ENCODE measurements at places on chromosomes 1 and 21.

DNA sequence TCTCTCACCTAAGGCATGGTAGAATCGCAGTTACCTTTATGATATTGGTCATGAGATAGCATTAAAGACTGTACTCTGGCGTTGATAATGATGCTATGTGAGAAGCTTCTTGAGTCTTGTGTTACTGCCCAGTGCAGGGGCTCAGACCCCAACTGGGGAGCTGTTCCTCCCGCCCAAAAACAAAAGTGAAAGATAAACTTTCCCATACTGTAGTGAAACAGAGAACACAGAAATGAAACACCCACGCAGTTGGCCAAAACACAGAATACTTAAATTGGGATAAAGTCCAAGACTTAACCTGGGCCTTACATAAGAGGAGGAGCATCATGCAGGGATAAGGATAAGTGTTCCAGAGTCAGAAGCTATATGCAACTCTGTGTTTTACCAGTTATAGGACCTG, 130.6 kb downstream of the HHIPL2 start:
- no peak for DNase-seq

- no peak for DNase-seq
Observed at GRCh38 chr1:85571828-85572227, 8.7 kb upstream of the CCN1 start.

GRCh38 chr1:78884685-78885452, 121.7 kb downstream of the ADGRL4 start:
- DNase-seq, result peak; percentile 37

DNA sequence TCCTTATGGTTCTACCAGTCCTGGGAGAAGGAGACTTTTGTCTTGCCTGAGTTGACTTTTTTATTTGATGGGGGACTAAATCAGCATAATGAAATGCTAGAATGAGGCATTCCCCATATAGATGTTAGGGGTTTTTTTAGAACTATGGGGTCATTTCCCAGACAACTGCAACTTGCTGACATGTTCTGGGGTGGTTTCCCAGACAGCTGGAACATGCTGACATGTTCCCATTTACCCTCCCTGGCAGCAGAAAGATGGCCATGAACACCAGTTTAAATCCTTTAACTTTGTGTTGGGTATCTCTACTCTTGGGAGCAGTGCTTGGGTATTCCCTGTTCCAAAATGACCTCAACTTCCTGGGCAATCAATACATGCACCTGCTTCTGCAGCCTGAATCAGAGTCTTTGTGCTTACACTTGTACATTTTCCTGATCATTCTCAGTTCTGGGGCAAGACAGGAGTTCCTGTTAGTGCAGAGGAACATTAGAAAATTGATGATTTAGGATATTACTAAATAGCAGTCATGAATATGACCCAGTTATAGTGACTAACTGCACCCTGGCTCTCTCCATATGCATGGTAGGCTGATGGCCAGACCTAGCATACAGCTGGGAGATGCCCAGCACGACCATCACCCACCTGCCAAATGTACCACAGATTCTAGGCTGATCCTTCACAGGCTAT, 75.4 kb upstream of the CD5L start:
- no peak for DNase-seq

GRCh38 chr1:201051399-201051798, 27.9 kb upstream of the KIF21B start:
- no peak for DNase-seq

DNA sequence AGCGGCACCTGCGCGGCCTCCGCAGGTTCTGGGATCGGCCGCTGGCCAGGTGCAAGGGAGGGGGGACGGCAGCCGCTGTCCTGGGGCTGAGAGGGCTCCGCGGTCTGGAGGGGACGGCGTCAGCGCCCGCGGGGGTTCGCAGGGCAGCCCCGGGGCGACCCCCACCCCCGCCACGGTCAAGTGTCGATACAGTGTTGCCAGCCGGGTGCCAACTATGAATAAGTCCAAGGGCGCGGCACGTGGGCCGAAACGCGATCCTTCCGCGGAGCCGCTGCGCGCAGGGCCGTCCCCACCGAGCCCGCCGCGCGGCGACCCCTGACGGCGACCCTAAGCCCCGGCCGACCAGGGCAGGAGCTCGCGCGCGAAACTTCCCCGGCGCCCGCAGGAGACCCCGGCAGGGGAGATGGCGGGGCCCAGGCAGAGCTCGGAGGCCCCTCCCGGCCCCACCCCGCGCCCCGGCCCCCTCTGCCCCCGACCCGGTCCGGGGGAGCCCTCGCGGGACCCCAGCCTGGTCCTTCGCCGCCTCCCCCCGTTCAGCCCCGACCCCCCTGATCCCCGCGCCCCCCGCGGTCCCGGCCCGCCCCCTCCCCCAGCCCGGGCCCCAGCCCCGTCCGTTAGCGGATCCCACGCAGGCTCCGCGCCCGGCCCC, 586 bp upstream of the AGPAT3 start:
- DNase-seq, result peak; percentile 31

GRCh38 chr21:18350216-18350615, 53.4 kb downstream of the TMPRSS15 start:
- DNase-seq, result no peak

DNA sequence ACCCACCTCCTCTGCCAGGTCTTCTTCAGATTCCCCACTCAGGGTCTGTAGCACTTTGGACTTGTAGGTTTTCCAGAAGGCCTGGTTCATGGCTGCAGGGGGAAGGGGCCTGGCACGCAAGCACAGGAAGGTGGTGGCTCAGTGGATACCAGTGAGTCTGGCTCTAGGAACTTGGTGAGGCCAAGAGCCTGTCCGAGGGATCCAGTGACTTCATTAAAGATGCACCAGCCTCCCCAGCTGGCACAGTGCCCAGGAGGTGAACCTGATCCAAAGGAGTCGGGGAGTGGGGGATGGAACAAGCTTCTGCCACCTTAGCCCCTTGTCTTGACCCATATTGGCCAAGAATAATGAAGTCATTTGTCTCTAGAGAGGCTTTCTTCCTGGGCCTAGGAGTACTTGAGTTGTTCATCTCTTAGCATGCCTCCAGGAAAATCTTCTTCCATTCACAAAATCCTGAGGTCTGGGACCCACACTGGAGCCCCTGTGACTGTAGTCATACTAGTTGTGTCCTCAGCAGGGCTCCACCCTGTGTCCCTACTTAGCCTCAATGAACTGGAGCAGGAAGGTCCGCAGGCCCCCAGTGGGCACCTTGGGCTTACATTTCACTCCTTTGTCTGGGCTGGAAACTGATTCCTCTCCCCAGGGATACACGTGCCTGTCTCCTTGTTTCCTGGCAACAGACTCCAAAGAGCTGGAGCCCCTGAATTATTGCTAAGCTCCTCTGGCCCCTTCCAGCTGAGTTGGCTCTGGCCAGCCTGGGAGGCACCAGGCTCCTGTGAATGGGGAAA, at the start of gene C1orf232:
Gene C1orf232 (minus strand): TSS at position 554 of the 788 bp plus-strand sequence. CDS start 464 bp downstream, at position 90.
- DNase-seq, result no peak

DNA sequence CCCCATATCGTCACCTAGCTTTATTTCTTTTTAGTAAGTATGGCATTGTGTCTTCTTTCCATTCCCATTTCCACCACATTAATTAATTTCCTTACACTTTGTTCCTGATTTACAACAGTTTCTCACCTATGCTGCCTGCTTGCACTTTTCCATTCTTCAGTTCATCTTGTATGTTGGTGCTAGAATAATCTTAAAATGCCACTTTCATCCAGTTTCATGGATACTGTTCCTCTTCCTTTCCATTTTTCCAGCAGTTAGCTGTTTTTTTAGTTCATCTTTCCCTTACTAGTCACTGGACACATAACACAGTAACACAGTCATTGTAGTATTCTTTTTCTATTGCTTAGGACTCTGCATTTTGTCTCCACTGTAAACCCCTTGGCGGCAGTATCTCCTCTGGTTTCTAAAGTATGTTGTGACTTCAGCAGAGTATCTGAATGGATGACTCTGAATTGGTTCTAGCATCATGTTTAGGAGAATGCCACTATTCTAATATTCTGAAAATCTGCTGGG, 2.1 kb downstream of the CDC7 start:
- DNase-seq, result peak; percentile 67

- no peak for DNase-seq
Observed at GRCh38 chr1:234647245-234647644, 37.3 kb upstream of the IRF2BP2 start.

DNA sequence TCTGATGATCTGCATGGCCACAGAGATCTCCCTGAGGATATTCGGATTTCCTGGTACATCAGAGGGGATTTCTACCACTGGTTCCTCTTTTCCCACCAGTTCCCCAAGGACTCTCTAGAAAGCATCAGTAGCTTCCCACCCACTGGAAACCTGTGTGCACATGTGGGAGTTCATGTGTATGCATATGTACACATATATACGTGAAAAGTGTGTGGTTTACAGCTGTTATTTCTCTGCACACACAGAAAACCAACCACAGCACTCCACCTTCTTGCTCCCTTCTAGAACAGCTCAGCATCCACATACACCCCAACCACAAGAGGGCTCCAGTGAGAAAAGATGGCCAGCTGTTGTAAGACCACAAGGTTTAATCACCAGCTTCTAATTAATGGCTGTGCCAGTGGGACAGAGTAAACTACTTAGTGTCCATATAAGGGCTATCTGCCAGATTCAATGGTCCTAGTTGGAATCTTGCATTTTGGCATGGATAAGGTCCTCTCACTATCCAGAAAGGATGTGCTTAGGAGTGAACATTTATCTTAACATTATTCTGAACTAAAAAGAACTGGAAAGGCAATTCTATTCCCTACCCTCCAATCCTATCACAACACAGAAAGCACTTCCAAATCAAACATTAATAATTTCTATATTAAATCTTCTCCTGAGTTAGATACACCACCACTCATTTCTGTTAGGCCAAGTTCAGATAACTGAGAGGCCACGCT, 24.1 kb downstream of the GPR3 start:
- DNase-seq, result peak; percentile 82

DNA sequence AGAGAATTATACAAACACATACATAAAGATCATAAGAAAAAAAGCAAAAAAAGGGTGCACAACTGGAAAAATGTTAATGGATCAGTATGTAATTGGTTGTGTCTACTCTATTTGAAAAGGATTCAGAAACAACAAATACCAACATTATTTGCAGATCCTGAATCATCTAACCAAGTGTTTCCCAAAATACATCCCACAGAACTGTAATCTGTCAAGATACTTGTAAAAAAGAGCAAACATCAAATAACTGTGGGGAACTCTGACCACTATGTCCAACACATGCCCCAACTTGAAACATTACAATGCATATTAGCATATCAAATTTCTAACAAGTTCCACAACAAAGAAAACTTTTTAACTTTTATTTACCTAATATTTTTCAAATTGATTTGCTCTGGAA, 22.6 kb downstream of the ANKRD13C start:
- no peak for DNase-seq

Data from cardiac fibroblast (primary cell).